Lung (tissue), 17 donors: ENCODE measurements at places on chromosomes 11 and 22. TPM values are rescaled to one million over a fixed set of nuclear protein-coding genes. Genes with fewer than 3 reads are reported as not detected.

CSNK1E gene
- polyA plus RNA-seq = 87.2 TPM

VSIG10L2 gene
- 0.33 TPM for polyA plus RNA-seq

MUC5AC gene
- 1.2 TPM for polyA plus RNA-seq

SEPTIN5 gene
- polyA plus RNA-seq = 11.8 TPM

APOBEC3B gene
- polyA plus RNA-seq = 4.4 TPM
